ENCODE measurements at places on chromosomes 4 and X. TPM values are rescaled to one million over a fixed set of nuclear protein-coding genes. Genes with fewer than 3 reads are reported as not detected.

CT47B1 gene
- not detected for polyA plus RNA-seq

- H3K27ac ChIP-seq: no peak overlapping the region
- H3K36me3 ChIP-seq: no peaks in the 10 kb centered on the region
- DNase-seq: no peak
- H3K4me3 ChIP-seq: no peak overlapping the region
- H3K4me1 ChIP-seq: no peaks in the 10 kb centered on the region
- no peaks in the 10 kb centered on the region for H3K27me3 ChIP-seq
These were observed 45.5 kb downstream of the PRDM5 start for GRCh38 chr4:120877021-120877420.

DNA sequence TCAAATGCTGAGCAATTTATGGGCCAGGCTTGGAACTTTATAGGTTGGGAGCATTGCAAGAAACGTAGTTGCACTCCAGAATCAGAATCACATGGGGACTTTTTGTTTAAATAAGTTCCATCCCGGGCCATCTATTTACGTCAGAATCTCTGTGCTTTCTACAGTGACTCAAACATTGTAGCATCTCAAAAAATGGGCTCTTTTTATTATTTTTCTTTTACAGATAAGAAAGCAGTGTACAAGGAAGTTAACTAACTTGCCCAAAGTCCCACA lies 10.2 kb downstream of the CC2D2A start:
- H3K4me1 ChIP-seq: no peaks in the 10 kb centered on the region
- no peak overlapping the region for H3K27ac ChIP-seq
- DNase-seq: no peak
- H3K36me3 ChIP-seq: no peaks in the 10 kb centered on the region
- H3K27me3 ChIP-seq: no peaks in the 10 kb centered on the region
- no peak overlapping the region for H3K4me3 ChIP-seq

- no peak overlapping the region for H3K27ac ChIP-seq
- no peaks in the 10 kb centered on the region for H3K27me3 ChIP-seq
- no peaks in the 10 kb centered on the region for H3K36me3 ChIP-seq
- no peak overlapping the region for H3K4me3 ChIP-seq
- no peaks in the 10 kb centered on the region for H3K4me1 ChIP-seq
- no peak for DNase-seq
These were observed 98.0 kb downstream of the RRAGB start for GRCh38 chrX:55815546-55815945.

- no peak overlapping the region for H3K4me3 ChIP-seq
- H3K4me1 ChIP-seq: no peaks in the 10 kb centered on the region
These were observed 448.9 kb downstream of the FSTL5 start for GRCh38 chr4:161714931-161715330.
